Dermis microvascular lymphatic vessel endothelial cell (primary cell): ENCODE measurements at places on chromosomes 2 and 18.

DNA sequence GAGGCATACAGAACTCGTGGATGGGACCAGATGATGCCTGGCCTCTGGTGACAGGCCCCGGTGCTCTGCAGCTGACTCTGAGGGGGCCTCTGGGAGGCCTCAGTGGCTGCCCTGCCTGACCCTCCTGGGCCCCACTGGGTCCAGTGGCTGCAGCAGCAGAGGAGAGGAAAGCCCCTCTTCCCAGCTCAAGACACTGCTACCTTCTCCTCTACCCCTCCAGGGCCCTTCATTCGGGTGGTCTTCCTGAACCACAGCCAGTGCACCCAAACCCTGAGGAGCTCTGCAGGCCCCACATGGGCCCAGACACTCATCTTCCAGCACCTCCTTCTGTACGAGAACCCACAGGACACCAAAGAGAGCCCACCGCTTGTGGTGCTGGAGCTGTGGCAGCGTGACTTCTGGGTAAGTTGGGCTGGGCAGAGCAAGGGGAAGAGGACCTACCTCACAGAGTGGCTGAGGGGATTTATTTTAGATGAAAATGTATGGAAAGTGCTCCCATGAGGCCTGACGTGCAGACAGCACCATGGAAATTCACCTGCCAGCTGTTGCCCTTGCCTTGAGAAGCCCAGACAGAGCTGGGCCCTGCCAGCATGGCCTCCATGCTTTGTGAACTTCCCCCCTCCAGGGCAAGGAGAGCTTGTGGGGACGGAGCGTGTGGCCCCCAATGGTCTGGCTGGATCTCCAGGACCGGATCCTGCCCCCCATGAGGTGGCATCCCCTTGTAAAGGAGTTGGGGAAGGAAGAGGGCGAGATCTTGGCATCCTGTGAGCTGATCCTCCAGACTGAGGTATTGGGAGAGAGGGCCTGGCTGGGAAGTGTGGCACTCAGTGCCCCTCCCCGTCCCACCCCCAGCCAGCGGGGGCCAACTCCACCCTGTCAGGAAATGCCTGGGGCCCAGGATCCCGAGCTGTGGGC, 46.3 kb downstream of the LMAN2L start:
- DNase-seq: no peak

DNA sequence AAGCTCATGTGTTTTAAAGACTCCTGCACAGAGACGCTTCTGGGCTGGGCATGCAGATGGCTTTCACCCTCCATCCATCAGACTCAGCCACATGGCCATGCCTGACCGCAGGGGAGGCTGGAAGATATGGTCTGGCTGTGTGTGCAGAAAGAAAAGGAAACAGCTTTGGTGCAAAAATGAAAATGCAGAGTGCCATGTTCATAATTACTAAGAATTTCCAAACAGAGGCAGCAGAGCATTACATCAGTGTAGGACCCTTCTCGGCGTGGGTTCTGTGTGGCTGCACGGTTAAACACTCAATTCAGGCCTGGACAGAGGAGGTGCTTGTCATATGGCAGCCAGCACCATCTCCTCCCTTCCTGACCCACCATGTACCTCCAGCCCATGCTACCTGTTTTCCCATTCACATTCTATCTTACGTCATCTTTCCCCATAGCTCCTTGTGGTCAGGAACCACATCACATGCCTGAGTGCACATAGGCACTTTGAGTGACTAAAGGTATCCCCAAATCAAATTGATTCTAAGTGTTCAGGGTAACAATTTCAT, 200.3 kb upstream of the ID2 start:
- no peak for DNase-seq

DNA sequence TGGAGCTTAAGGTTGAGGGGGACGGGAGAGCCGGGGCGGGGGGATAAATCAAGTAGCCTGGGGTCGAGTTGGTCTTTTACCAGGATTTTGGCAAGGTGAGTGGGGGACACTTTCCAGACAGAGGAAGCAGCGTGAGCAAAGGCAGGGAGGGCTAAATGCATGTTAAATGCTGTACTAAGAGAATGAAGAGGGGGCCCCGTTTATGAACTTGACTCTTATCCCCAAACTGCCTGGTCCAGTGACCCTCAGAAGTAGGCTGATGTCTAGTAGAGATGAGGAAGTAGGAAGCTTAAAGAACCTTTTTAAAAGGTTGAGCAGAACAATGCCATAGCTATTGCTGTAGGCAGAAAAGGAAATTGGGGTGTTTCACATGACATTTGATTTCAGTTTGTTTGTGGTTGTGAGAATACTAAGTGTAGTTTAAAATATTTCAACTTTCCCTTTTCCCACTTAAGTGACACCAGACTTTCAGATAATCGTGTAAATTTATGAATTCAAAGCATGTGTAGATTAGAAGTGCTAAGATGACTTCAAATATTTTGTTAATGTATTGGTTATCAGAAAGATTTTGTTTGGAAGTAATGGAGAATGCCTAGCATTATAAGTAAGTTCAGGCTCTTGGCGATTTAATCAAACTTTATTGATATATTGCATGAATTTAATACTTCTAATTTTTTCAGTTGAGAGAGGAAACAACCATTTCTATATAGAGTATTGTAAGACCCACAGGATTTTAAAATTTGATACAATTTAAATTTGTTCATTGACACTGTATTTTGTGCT, 1.8 kb downstream of the REL start:
- peak; percentile 28 for DNase-seq

DNA sequence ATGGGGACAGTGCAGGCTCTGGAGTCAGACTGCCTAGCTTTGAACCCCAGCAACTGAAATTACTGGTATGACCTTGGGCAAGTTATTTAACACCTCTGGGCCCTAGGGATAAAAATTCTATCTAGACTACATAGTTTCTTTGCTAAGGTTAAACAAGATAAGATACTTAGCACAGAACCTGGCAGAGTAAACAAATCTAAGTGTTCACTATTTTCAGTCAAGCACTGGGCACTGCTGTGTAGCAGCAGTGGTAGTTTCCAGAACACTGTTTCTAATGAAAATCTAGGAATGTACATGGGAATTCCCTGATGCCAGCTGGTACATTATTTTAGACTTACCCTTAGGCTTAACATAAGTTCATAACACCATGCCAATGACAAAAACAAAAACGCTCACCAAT, 17.2 kb downstream of the CERKL start:
- DNase-seq: no peak

GRCh38 chr18:3494569-3494968, 44.6 kb downstream of the TGIF1 start:
- no peak for DNase-seq

GRCh38 chr2:33208400-33208799, 261.6 kb downstream of the LTBP1 start:
- no peak for DNase-seq

- DNase-seq: no peak
Measured at GRCh38 chr2:205902041-205902899, 183.7 kb downstream of the INO80D start.

DNA sequence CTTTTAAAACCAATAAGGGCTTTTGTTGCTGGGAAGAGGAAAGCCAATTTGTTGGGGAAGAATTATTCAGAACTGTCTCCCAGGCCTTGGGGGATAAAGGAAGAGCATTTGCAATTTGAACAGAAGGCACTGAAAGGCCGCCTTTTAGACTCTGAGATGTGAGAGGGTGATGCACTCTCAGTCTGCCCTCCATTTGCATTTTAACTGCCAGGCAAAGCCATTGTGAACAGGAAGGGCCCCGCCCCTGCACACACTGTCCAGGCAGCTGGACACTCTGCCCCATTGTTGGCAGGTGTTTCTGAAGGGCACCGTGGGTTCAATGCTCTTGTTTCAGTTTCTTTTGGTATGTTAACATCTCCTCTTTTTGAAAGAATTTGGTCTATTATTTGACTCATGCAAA, 169.5 kb upstream of the COPS8 start:
- DNase-seq: no peak

DNA sequence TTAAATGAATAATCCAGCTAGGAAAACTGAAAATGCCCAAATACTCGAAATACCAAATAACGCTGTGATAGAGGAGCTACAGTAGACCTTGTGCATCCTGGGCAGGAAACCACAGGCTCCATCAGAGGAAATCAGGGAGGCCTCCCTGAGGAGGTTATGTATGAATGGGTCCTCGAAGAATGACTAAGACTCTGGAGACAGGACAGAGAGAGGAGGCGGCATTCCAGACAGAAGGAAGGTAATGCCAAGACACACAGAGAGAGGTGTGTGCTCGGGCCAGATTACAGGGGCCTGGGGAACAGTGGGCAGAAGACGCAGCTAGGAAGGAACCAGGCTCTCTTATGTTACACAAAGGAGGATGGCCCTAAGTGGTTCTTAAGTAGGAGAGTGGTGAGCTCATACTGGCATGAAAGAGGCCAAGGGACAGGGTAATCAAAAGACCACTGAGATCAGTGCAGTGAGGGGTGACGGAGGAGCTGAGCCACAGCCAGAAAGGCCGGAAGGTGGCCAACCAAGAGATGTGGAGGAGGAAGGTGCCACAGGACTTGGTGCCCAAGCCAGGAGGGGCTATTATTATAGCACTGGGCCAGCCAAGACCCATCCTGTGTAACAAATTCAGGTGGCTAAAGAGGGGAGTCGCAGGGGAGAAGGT, 9.9 kb downstream of the ST3GAL5 start:
- peak; percentile 51 for DNase-seq

DNA sequence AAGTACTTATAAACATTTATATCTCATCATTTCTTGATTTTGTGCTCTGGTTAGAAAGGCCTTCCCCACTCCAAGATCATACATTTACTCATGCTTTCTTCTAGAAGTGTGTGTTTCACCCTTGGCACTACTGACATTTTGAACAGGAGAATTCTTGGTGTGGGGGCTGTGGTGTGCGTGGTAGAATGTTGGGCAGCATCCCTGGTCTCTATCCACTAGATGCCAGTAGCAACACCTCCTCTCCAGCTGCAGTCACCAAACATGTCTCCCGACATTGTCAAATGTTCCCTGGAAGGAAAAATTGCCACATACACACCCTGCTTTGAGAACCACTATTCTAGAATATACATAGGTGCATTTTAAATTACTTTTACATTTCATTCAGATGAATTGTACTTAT, 8.7 kb upstream of the TGIF1 start:
- peak; percentile 60 for DNase-seq

- DNase-seq: no peak
Measured at GRCh38 chr2:88575051-88575450, 52.2 kb downstream of the EIF2AK3 start.

DNA sequence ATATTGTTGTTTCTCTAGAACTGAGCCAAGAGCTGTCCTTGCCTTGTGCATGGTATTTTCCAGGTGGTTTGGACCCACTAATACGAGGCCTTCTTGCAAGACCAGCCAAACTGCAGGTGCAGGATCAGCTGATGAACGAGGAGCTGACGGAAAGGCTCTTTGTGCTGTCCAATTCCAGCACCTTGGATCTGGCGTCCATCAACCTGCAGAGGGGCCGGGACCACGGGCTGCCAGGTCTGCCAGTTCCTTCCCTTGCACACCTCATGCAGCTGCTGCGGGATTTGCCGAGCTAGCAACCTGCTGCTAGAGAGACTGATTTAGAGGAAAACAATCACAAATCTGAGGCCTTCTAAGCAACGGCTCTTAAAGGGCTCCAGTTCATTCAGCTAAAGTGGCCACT, 74.5 kb downstream of the TPO start:
- DNase-seq: no peak

- no peak for DNase-seq
Measured at GRCh38 chr2:113602869-113603466, 24.1 kb upstream of the RABL2A start.

DNA sequence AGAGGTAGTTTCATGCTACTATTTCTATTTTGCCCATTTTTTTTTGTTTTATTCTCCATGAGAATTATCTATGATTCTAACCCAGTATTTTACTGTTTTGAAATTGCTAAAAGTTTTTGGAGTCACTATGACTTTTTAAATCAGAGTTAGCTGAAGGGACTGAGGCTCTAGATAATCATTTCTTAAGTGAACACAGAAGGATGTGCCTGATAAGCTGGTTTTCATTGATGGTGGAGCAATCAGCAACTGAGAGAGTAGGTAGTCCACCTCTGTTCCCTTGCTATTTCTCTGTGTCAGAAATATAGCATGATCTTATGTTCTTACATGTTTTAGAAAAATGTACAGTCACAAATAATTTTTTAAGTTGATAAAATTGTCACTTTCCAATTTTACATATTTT, 59.4 kb downstream of the CCDC138 start:
- no peak for DNase-seq

DNA sequence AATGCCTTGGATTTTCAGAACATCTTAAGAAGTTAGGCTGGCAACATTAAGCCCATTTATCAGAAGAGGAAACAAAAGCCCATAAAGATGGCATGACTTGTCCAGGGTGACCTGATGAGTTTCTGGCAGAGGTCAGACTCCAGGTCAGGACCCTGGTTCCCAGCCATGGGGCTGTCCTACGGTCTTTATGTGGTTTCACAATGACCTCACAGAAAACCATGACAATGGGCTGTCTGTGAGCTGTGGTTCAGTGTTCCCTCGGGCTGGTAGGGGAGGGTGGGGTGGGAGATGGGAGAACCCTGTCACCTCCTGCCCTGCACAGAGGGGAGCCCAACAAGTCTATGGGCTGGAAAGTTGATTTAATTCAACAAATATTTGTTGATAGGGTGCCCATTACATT, 101.8 kb downstream of the LOXHD1 start:
- DNase-seq: no peak

DNA sequence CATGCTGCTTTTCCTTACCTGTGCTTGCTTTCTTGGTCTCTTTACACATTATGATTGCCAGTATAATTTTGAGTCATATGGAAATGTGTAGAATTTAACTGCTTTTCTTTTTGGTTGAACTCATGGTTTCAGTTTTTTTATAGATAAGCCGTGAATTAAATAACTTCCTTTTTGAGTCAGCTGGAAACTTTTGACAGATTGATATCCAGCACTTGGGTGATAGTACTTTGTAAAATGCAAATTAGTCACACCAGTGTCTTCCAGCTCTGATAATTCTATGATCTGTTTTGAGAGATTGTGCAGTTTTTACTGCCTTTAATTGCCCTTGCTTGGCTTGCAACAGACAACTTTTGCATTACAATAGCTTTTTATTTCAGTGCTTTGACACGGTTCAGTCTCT, 86.4 kb downstream of the NCOA1 start:
- peak; percentile 21 for DNase-seq

GRCh38 chr18:13641551-13642439, 84.6 kb downstream of the FAM210A start:
- no peak for DNase-seq

GRCh38 chr2:38945911-38946310, 56.2 kb downstream of the ARHGEF33 start:
- DNase-seq: no peak

DNA sequence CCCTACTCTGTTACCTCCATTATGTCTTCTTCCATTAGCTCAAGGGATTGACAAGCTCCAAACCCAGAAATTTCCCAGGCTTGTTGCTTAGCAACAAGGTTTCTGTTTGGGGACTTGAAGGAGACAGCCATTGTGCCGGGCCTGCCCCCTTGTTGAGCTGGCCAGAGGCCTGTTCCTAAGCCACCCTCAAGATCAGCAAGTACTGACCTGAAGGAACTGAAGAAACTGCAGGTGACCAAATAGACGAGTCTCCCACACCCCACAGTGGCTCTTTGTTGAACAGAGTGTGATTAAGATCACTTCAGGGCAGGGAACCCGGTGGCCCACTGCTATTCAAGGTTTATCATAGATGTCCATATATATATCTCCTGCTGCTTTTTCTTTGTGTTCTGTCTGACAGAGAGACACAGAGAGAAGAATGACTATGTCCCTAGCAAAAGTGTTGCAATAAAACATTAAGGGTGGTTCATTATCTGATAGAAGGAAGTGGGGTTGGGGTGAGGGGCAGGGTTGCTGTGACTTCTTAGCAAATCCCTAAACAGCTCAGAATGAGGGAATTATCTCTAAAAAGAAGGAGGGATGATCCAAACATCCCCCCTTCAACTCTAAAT, 69.2 kb downstream of the RNF144A start:
- DNase-seq: no peak

GRCh38 chr2:26950246-26950645, 20.2 kb upstream of the MAPRE3 start:
- DNase-seq: no peak
